H9 (cell line): ENCODE measurements at places on chromosomes 2 and 18. TPM values are rescaled to one million over a fixed set of nuclear protein-coding genes. Genes with fewer than 3 reads are reported as not detected.

GRCh38 chr2:191311627-191312026 is 66.4 kb downstream of the MYO1B start:
- DNase-seq, result no peak

DNA sequence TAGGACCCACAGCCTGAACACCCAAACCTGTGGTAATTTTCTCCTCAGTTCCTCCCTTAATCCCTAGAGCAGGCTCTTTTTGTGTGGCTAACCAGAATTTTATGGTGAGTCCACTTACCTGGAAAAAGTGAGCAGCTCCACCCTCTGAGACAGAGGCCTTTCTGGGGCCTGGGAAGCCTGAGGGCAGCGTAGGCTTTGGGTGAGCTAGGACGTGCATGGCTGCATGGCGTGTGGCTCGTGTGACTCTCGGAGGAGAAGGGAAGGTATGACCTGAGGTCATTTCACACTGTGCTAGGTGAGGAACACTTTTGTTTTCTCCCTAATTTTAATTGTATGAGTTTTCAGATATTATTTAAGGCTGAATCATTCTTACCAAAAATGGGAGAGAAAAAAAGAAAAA is 73.5 kb upstream of the DYNAP start:
- no peak for DNase-seq

GRCh38 chr18:54530285-54530684 is 60.8 kb upstream of the DYNAP start:
- no peak for DNase-seq

DNA sequence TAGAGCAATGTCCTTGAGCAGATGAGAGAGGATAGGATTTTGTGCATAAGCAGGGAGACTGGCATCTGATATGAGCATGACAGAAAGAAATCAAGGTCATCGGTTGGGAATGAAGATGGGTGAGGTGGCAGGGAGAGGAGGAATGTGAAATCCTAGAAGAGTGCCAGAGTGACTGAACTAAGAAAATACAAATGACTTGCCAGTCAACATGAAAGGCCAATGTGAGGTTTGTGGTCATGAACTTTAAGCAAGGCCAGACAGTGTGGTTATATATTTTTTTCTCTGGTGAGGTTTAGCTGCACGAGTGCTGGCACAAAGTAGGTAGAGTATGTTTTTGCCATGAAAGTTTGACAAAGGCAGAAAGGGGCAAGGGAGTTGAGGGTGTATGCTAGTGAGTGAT is 21.2 kb downstream of the QPCT start:
- no peak for DNase-seq

GRCh38 chr18:36108196-36108595 is 20.9 kb downstream of the SLC39A6 start:
- no peak for DNase-seq

- peak; percentile 58 for DNase-seq
Measured at GRCh38 chr2:85707304-85707703, 13.1 kb downstream of the GNLY start.

GRCh38 chr2:196587056-196587455 is 52.5 kb upstream of the CCDC150 start:
- DNase-seq, result no peak

ANKRD29 gene
- total RNA-seq, result 1.9 and 2.1 TPM in 2 replicates

GRCh38 chr2:168583710-168584521 is 127.8 kb downstream of the CERS6 start:
- no peak for DNase-seq

DNA sequence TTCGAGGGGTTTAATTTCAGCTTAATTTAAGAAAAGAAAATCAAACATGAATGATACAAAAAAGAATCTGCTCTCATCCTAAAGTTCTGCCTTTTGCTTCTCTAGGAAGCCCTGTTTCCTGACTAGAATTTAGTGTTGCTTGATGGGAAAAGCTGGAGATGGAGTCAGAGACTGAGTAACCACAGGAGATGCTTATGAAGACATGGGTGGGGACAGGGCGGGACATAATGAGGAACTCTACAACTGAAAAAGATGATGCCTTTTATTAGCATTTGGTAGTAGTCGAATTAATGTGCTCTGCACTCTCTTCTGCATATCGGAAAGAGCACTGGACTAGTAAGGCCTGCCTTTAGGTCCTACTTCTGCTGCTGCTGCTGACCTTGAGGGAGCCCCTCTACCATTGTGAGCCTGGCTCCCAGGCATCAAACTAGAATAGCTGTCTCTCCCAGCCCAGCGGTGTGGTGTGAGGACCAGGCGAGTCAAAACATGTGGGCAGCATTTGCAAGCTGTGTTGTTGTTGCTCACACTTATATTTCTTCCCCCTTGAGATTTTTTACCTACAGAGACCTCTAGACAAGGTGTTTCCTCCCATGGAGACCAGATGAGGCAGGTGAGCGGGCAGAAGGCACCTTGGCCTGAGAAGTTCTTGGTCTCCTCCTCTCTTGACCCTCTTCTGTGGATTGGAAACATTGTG is 61.5 kb downstream of the INPP4A start:
- DNase-seq, result no peak

STRADB gene
- 40.5 and 48.4 TPM in 2 replicates for total RNA-seq

GRCh38 chr2:46351750-46352138 is 54.5 kb downstream of the EPAS1 start:
- DNase-seq, result no peak

DNA sequence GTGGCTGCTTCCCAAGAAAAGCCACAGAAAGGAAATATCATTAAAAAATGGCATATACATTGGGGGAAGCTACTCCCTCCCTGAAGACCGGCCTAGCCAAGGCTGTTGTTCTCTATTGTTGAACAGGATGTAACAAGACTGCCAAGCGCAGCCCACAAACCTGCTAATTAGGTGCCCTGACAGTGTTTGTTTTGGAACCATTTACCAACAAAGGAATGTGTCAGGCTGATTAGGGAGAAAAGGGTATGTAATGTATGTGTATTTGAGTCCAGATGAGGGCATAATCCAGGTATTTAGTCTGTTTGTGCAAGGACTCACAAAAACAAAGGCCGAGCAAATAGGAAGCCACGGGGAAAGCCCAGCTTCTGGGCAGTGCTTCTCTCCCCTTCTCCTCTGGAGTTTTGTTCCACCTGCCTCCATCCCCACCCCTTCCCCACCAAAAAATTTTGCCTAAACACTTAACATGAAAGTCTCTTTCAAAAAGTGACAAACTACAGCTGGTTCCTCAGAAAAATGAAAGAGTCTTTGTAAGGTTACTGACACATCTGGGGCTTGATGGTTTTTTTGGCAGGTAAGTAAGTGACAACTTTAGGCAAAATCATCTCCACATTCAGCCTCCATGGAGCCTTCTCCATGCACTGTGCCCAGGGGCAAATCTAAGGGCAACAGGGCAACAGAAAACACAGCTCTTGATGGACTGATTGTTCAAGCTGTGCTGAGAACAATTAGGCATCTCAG is 78.3 kb upstream of the FZD5 start:
- DNase-seq, result no peak

INHBB gene
- 0.13 TPM in 2 replicates for total RNA-seq

CENPA gene
- total RNA-seq, result 19.3 and 21.4 TPM in 2 replicates

DNA sequence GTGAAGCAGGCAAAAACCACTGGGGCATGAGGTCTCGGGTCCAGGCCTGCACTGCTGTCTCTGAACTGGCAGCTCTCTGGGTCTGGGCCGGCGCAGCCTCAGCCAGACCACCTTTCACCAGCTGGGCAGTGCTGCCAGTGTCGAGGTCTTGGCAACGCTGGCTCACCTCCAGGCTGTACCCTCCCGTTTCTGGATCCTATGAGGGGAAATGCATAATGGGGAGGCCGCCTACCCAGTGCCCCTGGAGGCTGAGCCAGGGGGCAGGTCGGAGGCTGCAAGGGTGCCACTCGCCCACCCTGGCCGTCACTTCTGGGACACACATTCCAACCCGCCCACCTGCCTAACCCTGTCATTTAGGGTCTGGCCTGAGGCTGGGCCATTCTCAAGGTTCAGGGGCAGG is 24.6 kb downstream of the KIF1A start:
- DNase-seq, result no peak
